Activated naive CD4-positive, alpha-beta T cell (primary cell): ENCODE measurements at places on chromosomes 1 and 21.

DNA sequence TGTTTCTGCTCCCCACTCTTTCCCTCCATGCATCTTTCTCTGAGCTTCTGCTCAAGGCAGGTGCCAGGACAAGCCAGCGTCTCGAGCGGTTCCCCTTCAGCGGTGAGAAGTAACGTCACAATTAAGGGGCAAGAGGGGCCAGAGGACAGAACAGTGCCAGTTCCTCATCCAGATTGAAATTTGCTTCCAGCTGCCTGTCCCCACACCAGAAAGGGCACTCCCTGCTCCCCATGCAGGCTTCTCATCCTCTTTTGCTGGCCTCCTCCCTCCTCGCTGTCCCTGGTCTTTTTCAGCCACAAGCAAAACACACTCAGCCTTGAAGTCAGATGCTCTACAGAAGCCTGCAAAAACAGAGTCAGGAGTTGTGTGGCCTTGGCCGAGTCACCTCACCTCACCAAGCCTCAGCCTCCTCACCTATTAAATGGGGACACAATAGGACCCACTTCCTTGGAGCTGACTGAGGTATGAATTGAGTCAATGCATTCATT, 35.0 kb upstream of the ECE1 start:
- DNase-seq = no peak

- DNase-seq = no peak
These were observed 172.4 kb downstream of the NFIA start for GRCh38 chr1:61254634-61255357.

GRCh38 chr1:159171688-159172501, 480 bp downstream of the CADM3 start:
- DNase-seq = no peak

GRCh38 chr21:37956772-37957171, 40.5 kb upstream of the KCNJ6 start:
- DNase-seq = no peak

DNA sequence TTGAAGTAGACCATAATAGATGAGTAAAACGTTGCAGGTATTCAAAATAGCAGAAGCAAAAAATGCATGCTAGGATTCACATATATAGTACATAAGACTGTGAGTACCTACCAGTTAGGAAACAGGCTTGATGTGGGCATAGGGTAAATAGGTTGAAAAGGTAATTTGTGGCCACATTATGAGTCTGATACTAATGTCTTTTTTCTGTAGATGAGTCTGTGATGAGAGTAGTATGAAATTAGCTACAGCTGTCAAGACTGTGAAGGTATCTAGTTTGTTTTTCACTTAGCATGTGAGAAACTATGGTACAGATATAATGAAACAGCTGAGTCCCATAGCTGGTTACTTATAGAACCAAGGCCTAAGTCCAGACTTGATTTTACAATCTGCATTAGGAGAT, 12.4 kb upstream of the SPATA1 start:
- DNase-seq = no peak
